ENCODE measurements at places on chromosomes 7 and 10. TPM values are rescaled to one million over a fixed set of nuclear protein-coding genes. Genes with fewer than 3 reads are reported as not detected.

DNA sequence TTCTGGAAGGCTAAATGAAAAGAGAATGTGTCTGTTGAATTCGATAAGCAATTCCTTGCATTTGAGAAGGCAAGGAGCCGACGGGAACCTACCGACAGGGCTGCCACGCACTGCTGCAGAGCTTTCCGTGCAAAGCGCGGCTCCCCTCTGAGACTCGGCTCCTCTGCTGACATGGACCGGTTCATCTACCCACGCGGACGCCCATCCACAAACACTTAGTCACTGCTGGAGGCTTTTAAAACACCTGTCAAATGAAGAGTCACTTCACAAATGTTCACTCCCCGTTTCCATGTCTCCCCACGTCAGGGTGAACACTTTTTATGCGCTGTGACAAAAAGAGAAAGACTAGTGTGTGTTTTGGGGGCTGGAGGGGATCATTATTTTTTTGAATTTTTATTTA, 32.0 kb downstream of the AMZ1 start:
- peaks cover 31% of the 10 kb centered on the region for H3K4me1 ChIP-seq
- H3K4me3 ChIP-seq = no peak overlapping the region
- H3K27me3 ChIP-seq = no peaks in the 10 kb centered on the region
- H3K36me3 ChIP-seq = peaks cover 34% of the 10 kb centered on the region
- no peak overlapping the region for H3K27ac ChIP-seq

DNA sequence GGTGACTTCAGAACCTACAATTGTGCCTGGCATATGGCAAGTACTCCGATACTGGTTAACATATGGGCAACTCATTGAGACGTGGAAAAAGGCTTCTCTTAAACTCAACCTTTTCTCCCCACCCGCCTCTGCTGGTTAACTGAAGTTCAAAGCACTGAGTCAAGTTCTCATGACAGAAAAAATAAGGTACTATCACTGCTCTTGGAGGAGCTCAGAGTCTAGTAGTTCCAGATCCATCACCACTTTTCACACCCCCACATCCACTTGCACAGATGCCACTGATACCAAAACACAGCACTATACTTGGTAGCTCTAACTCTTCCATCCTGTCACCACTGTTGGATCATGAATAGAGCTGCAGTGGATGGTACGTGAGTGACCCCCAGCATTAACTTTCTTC, 36.2 kb downstream of the CCDC6 start:
- H3K27ac ChIP-seq = no peak overlapping the region
- peaks cover 47% of the 10 kb centered on the region for H3K4me1 ChIP-seq
- DNase-seq = no peak
- no peaks in the 10 kb centered on the region for H3K27me3 ChIP-seq

SPDYE2B gene
- not detected for total RNA-seq

NAMPT gene
- 123 TPM for total RNA-seq

TMEM213 gene
- total RNA-seq = not detected

ANKRD22 gene
- not detected for total RNA-seq

Measured in left ventricle myocardium inferior (tissue), 1 donor.